ENCODE measurements at places on chromosomes 3 and 15.

- no peak for DNase-seq
Measured at GRCh38 chr15:62931650-62932049, 110.9 kb upstream of the TPM1 start.

DNA sequence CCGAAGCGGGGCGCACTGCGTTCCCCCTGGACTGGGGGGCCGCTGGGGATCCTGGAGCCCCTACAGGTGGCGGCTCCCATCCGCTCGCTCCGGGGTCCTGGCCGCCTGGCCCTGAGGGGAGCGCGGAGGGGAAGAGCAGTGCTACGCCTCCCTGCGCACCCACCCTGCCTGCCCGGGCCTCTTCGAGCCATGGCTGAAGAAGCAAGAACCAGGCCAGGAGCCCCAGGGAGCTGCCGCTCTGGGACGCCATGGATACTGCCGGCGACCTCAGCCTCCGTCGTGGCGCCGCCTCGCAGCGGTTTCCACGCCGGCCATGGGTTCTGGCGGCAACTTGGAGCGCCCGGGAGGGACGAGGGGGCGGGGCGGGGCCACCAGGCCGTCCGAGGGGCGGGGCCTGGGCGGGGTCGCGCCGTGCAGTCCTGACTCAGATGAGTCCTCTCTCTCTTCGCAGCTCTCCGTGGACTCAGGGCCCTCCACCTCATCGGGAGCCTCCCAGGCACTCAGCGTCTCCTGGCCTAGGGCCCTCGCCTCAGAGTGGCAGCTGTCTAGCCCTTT is 50.9 kb downstream of the MYL3 start:
- DNase-seq, result peak; percentile 49

- no peak for DNase-seq
Measured at GRCh38 chr15:70323111-70323851, 225.6 kb upstream of the TLE3 start.

DNA sequence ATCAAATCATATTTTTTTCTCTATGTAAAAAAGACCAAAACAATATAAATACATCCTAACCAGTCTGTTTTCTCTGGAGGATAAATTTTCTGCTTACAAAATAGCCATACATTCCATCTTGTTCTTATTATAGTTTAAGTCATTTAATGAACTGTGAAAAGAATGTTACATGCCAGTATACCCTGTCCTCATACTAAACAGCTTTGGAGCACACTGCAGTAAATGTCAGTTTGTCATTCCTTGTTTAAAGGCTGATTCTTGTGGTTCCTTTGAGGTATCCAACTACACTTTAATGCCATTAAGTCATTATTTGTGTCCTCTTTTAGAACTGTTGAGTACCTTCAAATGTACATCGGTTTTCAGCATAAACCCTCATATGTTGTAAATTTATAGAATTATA is 52.7 kb upstream of the DCBLD2 start:
- DNase-seq, result no peak

- DNase-seq, result no peak
Measured at GRCh38 chr15:25849157-25849921, 13.8 kb downstream of the ATP10A start.

DNA sequence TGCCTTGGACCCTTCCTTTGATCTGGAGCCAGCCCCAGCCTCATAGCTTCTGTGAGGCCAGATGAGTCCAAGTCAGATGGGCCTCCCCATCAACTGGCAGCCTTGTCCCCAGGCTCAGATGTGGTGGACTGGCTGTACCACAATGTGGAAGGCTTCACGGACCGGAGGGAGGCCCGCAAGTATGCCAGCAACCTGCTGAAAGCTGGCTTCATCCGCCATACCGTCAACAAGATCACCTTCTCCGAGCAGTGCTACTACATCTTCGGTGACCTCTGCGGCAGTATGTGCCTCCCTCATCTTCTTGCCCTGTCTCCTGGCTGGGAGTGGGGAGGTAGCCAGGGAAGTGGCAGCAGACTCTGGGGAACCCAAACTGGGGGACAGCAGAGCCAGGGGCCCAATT is 6.9 kb upstream of the AP2M1 start:
- no peak for DNase-seq

- no peak for DNase-seq
Measured at GRCh38 chr15:59828263-59828662, 139.1 kb upstream of the BNIP2 start.

GRCh38 chr3:146160321-146160963 is 542 bp downstream of the PLOD2 start:
- DNase-seq, result no peak

DNA sequence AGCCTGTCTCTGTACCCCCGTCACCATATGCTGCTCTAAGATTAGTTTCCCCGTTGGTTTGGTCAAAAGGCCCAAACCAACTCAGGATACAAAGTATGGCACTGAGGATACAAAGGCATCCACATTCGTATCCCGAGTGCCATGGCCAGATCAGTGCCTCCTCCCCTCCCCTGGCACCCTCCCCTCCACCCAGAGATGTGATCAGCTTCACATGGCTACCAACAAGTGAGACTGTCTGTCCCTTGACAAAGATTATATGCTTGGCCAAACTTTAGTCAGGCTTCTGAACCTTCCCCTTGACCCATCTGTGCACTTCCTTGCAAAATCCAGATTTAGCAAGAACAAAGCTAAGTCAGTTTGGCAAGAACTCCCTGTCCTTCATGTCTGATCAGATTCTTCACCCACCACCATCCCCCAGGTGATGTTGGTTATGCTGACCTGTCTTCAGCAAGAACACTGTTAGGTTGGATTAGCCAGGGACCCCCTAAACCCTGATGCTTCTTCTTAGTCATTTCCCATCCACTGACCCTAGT is 61.7 kb downstream of the KLF15 start:
- no peak for DNase-seq

DNA sequence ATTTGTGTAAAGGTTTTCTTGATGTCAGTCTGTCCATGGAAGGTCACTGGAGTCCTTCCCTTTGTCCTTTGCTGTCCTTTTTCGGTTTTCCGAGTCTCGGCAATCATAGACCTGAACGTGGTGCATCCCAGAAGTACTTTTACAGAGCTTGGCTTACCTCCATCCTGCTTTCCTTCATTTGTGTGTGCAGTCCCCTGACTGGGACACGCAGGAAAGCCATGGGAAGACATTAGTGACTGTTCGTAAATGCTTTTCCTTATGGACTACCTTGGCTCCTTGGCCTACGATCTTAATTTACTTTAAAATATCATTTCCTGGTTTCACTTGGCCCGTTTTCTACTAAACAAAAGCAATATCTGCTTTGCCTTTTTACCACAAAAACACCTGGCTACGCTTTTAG is 328.4 kb upstream of the RARB start:
- DNase-seq, result no peak

DNA sequence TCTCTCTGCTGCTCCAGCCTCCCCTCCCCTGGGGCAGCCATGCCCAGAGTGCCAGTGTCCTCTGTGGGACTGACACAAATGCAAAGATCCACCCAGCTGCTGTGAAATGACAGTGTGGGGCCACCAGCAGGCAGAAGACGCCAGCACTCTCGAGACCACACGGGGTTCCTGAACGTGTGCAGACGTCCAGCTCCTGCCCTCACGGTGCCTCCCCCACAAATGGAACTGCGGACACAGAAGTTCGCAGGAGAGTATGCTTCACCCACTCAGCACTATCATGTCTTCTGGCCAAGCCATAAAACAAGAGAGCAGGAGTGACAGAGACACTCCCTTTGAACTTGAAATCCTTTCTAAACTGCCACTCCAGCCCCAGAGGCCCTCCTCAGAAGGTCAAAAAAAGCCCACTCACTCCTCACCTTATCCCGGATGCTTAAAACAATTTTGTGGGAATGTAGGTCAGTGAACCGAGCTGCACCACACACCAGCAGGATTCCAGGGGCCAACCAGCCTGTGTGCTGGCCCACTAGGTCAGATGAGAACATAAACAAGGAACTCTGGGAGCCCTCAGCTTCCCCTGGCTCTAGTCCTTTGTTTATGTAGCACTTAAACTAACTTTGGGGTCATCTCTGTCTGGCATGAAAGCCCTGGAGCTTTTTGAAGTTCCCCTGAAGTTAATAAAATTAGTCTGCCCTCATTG is 112.6 kb downstream of the DNAJB8 start:
- no peak for DNase-seq

GRCh38 chr3:159838938-159839337 is 149.7 kb upstream of the IL12A start:
- no peak for DNase-seq

- no peak for DNase-seq
Measured at GRCh38 chr15:35439291-35439690, 106.7 kb downstream of the DPH6 start.

DNA sequence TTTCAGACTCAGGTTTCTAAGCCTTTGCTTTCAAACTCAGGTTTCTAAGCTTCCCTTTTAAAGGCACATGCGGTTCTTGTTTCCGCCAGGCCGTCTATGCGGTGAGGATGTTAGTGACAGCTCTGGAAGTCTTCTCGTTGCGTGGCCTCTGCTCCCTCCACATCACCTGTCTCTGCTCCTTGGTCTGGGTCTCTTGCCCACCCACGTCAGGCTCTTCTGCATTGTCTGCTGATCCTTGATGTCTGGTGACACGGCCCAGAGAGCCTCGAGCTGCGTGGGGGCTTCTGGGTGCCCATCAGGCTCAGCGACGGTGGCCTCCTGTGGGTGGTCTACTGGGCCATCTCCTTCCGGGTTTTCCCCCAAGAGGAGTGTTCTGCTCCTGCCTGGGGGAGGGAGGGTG is 30.5 kb downstream of the KLF13 start:
- DNase-seq, result no peak

GRCh38 chr3:186283096-186283495 is 78.9 kb downstream of the DGKG start:
- no peak for DNase-seq

GRCh38 chr3:172601066-172601832 is 78.0 kb upstream of the TNFSF10 start:
- DNase-seq, result no peak

DNA sequence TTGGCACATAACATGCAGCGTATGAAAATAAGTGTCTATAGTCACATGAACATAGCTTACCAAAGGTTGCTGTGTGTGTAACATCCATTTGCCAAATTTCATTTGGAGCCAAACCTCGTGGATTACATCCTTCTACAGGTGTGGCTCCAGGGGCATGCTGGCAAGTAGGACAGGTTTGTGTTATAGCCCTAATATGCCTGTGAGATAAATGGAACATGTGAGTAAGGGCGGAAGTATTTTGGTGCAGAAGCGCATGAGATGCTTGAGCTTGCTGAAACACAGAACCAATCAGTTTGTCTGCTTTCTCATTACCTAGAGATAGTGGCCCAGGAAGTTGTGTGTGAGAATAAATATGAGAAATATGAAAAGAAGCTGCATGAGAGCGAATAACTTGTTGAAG is 21.8 kb upstream of the XCR1 start:
- no peak for DNase-seq

DNA sequence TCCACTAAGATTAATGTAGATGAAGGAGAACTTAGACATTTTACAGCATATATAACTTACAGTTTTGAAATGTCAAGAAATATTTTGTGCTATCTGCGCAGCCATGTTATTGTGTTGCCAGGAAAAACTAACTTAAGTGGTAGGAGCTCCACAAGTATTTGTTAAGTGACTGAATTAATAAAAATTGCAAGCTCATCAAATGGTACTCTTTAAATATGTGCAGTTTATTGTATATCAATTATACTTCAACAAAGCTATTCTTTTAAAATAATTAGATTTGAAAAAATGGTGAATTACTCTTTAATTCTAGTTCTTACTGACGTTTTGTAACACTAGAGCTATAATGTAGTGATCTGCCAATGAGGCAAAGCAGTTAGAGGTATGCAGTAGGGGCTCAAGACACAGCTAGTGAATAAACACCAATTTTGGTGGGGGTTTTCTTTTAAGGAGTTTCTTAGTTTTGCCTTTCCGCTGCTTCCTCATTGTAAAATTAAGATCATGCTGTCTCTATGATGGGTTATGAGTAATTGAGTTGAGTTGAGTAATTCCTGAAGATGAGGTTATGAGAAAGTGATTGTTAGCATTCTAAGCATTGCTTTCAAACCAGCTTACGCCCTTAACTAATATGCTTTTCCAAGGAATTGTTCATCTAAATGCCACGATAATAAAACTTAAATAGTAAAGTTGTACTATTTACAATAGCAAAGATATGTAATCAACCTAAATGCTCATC is 10.9 kb upstream of the LXN start:
- DNase-seq, result no peak

GRCh38 chr15:36885771-36886170 is 214.6 kb downstream of the MEIS2 start:
- no peak for DNase-seq

GRCh38 chr15:78909791-78910228 is 35.0 kb downstream of the CTSH start:
- DNase-seq, result no peak

- no peak for DNase-seq
Measured at GRCh38 chr15:90876046-90876445, 7.7 kb downstream of the FURIN start.

GRCh38 chr15:44102675-44103254 is 92.3 kb downstream of the FRMD5 start:
- DNase-seq, result no peak

DNA sequence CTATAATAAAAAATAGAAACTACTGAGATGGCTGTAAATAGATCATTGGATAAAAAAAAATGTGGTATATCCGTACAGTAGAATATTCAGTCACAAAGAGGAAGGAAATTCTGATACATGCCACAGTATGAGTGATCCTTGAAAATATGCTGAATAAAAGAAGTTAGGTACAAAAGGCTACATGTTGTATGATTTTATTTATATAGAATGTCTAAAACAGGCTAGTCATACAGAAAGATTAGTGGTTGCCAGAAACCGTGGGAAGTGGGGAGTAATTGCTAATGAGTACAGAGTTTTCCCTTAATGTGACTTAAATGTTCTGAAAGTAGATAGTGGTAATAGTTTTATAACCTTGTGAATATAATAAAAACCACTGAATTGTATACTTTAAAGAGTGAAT is 24.9 kb upstream of the FAH start:
- DNase-seq, result no peak

DNA sequence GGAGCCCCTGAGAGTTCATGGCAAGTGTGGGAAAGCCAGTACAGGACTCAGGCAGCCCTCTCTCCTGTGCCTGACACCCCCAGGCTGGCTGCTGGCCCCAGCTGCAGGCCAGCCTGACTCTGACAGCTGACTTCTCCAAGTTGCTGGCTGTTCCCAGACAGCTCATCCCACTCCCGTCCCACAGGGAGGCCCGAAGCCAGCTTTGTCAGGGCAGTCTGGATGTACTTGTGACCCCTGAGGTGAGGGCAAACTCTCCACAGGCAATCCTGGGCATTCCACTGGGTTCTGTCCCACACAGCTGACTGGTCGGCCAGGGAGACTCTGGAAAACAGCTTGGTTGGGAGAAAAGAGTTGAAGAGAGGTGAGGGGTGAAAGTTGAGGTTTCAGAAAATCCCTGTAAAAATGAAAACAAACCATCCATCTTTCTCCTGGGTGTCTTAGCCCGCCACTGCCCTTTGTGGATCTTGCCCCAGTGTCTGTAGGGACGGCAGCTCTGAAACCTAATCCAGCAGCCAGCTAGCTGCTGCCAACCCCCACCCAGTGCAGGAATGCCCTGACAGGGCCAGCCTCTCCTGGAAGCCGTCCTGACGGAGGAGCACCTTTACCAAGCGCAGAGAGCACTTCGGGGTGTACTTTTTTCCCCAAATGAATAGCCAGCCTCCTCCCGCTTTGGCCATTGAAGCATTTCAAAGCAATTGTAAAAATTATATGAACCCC is 87.9 kb downstream of the DNAJB8 start:
- no peak for DNase-seq

Data from activated gamma-delta T cell treated with anti-CD3 and anti-CD28 coated beads, Interleukin-2, amount 50 U/mL, for 16 hours (primary cell).